ENCODE measurements at places on chromosomes 3 and 15.
A peak's percentile ranks its signal among the peaks of the same experiment; 100 is the strongest.

- no peak for DNase-seq
Observed at GRCh38 chr3:188242436-188243123, 88.6 kb downstream of the LPP start.

- no peak for DNase-seq
Observed at GRCh38 chr15:59994888-59995557, 9.1 kb upstream of the FOXB1 start.

- DNase-seq = no peak
Observed at GRCh38 chr3:183131735-183132134, 30.8 kb downstream of the LAMP3 start.

DNA sequence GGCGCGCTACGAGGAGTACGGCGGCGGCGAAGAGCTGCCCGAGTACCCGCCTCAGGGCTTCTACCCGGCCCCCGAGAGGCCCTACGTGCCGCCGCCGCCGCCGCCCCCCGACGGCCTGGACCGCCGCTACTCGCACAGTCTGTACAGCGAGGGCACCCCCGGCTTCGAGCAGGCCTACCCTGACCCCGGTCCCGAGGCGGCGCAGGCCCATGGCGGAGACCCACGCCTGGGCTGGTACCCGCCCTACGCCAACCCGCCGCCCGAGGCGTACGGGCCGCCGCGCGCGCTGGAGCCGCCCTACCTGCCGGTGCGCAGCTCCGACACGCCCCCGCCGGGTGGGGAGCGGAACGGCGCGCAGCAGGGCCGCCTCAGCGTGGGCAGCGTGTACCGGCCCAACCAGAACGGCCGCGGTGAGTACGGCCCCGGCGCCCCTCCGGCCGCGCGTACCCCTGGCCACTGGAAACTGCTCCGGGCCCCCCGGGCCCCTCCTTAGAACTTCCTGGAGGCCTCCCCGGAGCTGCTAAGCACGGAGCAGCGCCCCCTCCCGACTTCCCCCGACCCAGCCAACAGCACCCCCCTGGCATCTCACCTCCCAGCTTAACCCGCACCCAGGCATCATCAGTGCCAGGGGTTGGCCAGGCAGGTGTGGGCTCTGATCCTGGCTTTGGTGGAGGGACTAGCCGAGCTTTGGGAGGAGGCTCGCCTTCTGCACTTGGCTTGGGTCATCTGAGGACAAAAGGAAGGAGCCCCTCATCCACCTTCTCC, 1.4 kb downstream of the LOXL1 start:
- DNase-seq = peak; percentile 60

GRCh38 chr15:38201714-38202113, 50.9 kb upstream of the SPRED1 start:
- DNase-seq = no peak

DNA sequence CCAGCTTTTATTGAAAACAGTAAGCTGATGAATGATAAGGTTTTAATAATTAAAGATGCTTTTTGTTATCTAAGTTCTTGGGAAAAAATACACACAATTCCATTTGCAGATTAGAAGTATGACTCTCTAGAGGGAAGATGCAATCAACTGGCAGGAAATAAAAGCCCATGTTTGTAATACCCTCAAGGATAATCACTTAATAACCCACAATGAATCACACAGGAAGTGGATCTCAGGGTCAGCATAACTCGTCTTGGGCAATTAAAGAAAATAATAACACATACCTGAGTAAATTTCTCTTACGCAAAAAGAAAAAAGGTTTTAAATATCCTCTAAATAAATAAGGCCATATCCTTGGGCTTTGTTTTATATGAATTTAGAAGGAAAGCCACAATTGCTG, 9.4 kb upstream of the EID1 start:
- DNase-seq = no peak

DNA sequence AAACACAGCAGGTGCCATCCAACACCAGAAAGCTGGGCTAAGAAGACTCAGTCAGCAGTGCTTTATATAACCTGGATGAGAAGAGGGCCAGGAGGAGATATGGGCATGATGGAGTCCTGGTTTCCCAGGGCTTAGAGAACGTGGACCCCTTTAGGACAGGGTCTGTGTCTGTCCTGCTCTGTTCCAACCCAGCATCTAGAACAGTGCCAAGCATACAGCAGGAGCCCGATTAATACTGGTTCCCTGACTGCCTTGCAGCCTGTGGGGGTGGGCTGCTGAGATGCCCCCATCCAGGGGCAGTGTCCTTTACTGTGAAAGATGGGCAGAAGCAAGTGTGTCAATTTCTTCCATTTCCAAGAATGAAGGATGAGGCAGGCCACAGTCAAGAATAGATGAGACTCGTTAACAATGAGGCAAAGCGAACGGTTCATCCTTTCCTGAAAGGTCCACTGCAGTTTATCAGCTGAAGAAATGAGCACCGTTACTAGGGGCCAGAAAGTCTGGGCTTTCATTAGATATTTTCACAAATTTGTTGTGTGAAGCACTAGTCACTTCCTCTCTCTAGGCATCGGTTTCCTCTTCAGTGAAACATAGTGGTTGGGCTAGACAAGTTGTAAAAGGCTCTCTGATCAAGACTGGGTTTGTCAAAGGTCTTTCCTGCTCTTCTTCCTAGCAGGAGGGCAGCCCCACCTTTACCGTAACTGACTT, 72.0 kb upstream of the HERC1 start:
- peak; percentile 50 for DNase-seq

DNA sequence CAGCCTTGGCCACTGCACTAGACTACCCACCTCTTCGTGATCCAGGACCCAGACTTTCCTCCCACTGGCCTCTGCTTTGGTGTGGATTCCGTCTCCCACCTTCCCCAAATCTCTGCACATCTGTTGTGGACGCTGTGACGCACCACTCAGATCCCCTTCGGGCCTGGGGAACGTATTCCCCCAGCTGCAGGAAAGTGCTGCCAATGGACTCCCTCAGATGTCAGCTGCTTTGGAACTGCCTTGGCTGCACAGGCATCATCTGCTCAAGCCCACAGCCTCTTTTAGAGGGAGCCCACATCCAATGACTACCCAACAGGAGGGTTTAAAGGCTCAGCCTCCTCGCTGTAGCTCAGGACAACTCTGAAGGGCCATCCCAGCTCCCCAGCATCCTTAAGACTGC, 134.2 kb upstream of the RAD18 start:
- no peak for DNase-seq

- DNase-seq = peak; percentile 38
Observed at GRCh38 chr3:158105710-158106253, 438 bp downstream of the SHOX2 start.

GRCh38 chr3:157837336-157837735, 268.9 kb downstream of the SHOX2 start:
- DNase-seq = no peak

GRCh38 chr15:66932634-66933024, 132.8 kb upstream of the SMAD3 start:
- DNase-seq = no peak

DNA sequence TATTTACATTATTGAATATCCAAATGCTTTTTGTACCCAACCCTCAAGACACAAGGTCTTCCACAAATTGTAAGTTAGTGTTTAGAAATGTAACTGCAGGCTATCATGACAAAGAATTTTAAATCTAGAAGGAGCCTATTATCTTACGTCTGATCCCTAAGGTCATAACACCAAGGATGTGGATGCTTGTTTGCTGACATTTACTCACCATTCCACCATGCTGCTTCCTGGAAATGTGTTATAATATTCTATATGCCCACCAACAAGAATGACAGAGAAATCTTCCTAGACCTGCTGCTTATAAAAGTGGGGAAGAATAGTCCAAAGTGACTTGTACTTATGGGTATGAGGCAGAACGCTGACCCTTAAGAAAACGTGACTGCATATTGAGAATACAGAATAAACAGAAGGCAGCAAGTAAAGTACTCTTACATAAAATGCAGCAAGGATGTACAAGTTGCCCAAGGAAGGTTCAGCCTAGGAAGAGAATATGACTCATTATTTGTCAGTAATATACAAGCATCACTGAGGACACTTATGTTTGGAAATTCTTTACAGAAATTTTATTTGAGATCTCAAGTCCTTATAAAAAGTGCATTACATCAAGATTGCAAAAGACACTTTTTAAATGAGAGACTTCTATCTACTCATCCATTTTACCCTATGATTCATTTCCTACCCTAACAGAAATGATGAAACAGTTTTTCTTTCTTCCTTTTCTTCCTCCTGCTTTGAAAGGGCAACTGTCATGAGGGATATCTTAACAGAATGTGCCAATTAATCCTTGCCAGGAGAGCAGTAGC, 59.6 kb downstream of the ESYT3 start:
- DNase-seq = peak; percentile 23

DNA sequence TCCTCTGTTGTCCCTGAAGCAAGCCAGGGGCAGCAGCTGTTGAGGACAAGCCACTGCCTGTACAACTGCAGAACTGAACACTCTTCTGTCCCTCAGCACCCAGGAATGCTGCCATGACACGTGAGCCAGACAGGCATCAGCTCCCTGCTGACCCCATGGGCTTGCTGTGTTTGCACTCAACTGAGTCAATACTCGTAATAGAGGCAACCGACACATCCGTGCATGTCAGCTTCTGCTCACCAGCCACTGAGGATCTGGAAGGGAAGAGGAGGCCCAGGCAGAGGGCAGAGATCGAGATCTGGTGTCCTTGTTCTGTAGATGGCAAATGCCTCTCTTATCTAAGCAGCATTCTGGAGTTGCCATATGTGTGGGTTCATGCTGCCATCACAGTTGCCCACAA, 54.3 kb upstream of the SEC61A1 start:
- no peak for DNase-seq

DNA sequence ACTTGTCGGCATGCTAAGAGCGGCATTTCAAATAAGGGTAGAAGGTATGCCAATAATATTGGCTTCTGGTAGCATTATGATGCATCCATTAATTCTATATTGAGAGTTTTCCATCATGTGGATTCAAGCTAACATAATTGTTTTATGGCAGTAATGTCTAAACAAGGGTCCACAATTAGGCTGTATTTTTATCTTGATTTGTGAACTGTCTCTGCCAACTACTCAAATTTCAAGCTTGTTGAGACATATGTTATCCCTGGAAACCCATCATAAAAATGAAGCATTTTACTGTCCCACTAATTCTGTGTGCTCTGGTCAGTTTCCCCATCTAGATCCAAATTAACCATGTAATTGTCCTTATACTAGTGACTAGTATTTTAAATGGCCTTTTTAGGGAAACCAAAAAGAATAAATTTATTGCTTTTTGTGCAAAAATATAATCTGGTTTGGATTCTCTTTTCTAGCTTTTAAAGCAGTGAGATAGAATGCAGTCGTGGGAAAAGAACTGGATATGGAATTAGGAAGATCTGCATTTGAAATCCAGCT, 1.2 kb upstream of the OSTN start:
- DNase-seq = no peak

DNA sequence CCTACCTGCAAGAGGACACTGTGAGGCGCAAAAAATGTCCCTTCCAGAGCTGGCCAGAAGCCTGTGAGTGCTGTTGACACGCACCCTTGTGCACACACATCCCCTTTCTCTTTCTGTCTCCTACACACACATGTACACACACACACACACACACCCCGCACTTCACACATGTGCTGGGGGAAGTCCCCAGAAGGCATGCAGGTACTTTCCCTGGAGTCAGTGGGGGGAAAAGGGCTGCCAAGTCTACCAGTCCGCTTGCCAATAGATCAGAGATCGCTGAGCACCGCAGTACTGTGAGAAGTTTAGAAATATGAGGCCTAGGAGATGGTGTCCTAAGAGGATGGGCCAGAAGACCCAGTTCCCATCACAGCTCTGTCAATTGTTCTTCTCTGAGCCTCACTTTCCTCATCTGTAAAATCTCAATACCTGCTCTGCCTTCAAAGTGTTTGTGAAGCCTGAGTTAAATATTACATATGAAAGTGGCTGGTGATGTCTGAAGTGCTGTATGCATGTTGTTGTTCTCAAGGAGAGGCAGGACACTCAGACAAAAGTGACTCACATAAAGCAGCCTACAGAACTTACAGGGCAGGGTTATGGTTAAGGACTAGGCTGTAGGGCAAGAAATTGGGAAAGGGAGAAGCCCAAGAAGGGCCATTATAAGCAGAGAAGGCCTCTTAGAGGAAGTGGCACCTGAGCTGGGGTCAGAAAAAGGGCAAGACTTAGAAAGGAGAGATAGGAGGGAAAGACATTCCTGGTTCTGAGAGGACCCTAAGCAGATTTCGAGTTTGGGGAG, 6.8 kb downstream of the IL17RE start:
- DNase-seq = no peak

- DNase-seq = peak; percentile 45
Observed at GRCh38 chr3:141485641-141486495, 959 bp upstream of the RASA2 start.

DNA sequence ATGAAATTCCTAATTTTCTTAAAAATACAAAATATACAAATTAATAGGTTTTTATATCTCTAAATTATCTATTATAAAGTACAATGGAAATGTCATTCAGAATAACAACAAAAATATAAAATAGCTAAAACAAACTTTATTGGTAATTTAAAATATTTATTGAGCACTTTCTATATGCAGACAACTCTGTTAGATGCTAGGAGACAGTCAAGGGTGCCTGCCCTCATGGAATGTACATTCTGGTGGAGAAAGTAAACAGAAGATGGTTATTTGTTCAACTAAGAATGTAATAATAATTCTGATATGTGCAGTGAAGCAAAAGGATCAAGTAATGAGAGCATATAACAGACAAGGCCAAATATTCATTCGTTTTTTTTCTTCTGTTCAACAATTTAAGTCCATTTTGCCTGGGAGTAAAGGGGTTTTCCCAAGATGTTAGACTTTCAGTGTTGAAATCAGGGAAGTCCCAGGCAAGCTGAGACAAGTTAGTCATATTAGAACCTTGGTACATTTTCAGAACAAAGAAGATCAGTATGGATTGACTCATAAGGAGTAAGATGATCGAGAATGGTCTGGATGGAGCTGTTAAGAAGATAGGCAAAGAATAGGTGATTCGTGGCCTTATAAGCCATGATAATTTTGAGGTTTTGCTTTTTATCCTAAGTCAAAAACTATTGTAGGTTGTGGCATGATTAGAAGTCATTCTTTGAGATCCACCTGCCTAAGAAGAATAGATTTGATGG, 150.2 kb upstream of the MLF1 start:
- no peak for DNase-seq

DNA sequence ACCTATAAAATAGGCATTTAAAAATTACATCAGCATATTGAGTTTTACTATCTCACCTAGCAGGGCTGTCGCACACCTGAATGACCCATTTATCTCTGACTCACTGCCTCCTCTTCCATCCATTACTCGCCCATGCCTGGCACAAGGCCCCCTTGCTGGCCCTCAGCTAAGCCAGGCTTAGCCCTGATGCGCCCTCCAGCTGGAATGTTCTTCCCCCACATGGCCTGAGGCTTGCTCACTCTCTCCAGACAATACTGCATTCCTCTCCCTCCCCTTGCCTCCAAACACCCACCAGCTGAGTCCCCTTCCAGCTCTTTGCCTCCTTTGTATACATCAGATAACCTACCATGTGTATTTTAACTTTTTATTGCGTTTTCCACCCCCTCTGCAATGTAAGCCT, 7.2 kb downstream of the SH3BP5 start:
- DNase-seq = no peak

DNA sequence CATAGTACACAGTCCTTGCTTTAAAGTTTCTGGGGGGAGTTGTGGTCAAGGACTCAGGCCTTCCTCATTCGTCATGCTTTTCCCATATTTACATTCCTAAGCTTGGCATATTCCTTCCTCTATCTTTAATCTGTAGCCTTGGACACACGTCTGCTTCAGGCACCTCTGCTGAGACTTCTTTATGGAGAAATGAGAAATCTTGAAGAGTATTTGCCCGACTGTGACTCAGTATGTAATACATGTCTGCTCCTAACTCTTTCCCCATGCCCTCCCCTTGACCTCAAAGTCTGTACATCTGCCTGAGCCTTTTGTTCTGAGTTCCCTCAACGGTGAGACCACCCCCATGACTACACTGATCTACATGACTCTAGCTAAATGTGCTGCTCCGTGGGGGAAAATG, 246.1 kb downstream of the SI start:
- DNase-seq = no peak

GRCh38 chr15:67190326-67190725, 64.1 kb downstream of the AAGAB start:
- no peak for DNase-seq

All from hematopoietic multipotent progenitor cell treated with erythropoietin and hydrocortisone succinate and interleukin-3 and kit ligand, for 6 days (in vitro differentiated cells).